ENCODE measurements at places on chromosomes 2 and 18.

DNA sequence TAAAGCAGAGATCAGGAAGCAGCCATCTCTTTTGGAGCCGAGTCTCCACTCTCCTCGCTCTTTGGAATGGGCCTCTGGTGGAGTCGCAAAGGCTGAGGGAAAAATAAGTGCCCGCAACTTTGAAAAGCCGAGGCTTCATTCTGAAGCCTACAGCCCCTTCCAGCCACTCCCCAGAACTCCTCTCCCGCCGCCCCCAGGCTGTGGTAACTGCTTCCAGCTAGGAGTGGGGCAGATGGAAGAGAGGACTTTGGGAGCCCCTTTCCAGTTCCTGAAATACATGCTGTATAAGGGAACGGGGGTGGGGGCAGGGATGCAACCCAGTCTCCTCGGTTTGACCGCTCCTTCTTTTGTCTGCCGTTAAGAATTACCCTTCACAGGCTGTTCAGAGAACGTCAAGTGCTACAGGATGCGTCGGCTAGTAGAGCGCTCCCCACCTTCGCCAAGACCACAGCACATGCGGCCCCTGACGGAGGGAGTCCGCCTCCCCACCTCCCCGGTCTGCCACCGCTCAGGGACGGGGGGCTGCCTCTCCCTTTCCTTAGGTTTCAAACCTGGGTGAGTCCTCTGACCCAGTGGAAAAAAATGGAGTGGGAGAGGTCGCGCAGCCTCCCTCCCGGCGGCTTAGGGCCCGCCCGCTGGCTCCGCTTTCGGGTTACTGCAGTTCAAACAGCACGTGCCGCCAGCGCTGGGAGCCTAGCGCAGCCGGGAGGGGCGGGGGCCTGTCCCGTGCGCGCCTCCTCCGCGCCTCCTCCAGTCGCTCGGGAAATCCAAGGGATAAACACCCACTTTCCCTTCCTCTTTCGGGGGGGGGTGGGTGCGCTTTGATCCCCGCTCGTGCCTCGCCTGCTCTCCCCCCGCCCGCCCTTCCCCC, 4.9 kb downstream of the CYP26B1 start:
- H3K4me1 ChIP-seq = peaks cover 3% of the 10 kb centered on the region
- H3K36me3 ChIP-seq = no peaks in the 10 kb centered on the region
- no peak for DNase-seq
- peaks cover 38% of the 10 kb centered on the region for H3K27me3 ChIP-seq

DNA sequence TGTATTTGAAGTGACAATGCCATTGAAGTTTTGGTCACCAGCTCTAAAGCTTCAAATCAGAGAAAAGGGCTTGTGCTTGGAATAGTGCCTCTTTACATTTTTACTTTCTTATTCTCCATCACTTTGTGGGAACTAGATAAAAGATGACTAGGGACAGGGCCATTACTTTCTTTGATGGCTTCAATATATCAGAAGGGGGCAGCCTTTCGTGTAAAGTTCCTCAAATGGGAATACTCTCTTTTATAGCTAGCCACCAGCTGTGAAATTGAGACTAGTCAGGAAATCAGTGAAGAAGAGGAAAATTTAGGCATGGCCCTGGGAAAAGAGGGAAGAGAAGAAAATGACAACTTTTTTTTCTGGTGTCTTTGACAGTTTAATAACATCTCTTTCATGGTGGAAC, 242.5 kb downstream of the DCC start:
- no peak overlapping the region for H3K4me3 ChIP-seq
- no peak for DNase-seq
- H3K27me3 ChIP-seq = no peaks in the 10 kb centered on the region

- DNase-seq = no peak
- H3K36me3 ChIP-seq = no peaks in the 10 kb centered on the region
- no peaks in the 10 kb centered on the region for H3K4me1 ChIP-seq
- no peak overlapping the region for H3K4me3 ChIP-seq
- H3K27ac ChIP-seq = no peak overlapping the region
Observed at GRCh38 chr2:177188482-177189469, 23.8 kb upstream of the HNRNPA3 start.

DNA sequence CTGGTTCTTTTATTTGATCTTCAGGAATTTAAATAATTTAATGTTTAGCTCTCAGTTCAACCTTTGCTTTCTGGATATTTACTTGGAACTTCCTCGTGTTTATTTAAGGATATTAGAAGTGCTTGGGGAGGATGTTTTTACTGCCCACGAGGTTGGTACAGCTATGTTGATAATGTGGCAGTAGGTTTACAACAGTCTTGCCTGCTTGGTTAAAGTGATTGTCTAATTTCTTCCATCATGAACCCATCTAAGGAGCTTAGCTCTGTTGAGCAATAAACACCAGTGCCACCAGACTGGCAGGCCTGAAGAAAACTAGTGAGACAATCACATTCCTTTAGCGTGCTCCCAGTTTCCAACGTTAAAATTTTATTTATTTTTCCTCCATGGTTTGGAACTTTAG, 94.5 kb downstream of the ICOS start:
- DNase-seq = no peak
- H3K4me1 ChIP-seq = no peaks in the 10 kb centered on the region
- no peak overlapping the region for H3K4me3 ChIP-seq
- no peak overlapping the region for H3K27ac ChIP-seq
- no peaks in the 10 kb centered on the region for H3K27me3 ChIP-seq

- H3K27ac ChIP-seq = no peak overlapping the region
- no peaks in the 10 kb centered on the region for H3K4me1 ChIP-seq
- DNase-seq = no peak
- no peak overlapping the region for H3K4me3 ChIP-seq
Observed at GRCh38 chr2:62424899-62425298, 81.1 kb downstream of the TMEM17 start.

DNA sequence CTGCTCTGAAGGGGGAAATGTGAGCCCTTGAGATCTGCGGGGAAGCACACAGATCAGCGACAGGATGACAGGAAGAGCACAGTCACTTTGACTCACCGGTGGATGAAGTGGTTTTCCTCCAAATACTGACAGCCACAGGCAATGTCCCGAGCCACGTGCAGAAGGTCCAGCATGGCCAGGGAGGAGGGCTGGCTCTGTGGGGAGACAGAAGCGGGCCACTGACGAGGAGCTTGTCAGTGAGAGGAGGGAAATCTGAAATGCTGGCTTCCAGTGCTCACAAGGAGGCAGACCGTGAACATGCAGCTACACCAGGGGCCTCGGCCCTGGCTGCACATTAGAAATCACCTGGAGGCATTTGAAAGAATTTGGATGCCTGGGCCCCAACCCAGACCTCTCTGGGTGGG, 98.7 kb downstream of the CLIP4 start:
- no peak overlapping the region for H3K27ac ChIP-seq
- no peaks in the 10 kb centered on the region for H3K4me1 ChIP-seq
- H3K27me3 ChIP-seq = no peaks in the 10 kb centered on the region
- H3K36me3 ChIP-seq = no peaks in the 10 kb centered on the region
- peak; percentile 20 for DNase-seq
- no peak overlapping the region for H3K4me3 ChIP-seq

- H3K27me3 ChIP-seq = no peaks in the 10 kb centered on the region
- no peak overlapping the region for H3K4me3 ChIP-seq
- no peaks in the 10 kb centered on the region for H3K4me1 ChIP-seq
- H3K36me3 ChIP-seq = no peaks in the 10 kb centered on the region
Observed at GRCh38 chr2:228871012-228871411, 400.1 kb downstream of the PID1 start.

DNA sequence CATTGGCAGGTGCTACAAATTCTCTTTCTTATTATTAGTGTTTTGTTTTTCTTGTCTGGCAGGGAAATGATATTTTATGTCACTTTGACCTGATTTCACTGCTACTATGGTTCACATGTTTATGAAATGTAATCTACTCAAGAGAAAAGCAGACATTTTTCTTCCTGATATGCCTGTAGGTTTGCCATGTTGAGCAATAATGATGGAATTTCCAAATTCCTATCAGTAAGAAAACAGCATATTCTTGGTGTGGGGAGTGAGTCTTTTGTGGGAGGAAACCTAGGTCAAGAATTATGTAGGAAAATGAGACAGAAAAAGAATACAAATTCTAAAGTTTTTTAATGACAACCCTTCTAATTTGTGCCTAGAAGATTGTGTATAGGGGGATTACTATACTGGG, 356.4 kb downstream of the SLC4A3 start:
- H3K27me3 ChIP-seq = no peaks in the 10 kb centered on the region
- no peak for DNase-seq
- H3K27ac ChIP-seq = no peak overlapping the region
- no peaks in the 10 kb centered on the region for H3K4me1 ChIP-seq
- H3K36me3 ChIP-seq = no peaks in the 10 kb centered on the region

- peak; percentile 94 for DNase-seq
- peak overlapping the region; percentile 91 for H3K27ac ChIP-seq
- peaks cover 43% of the 10 kb centered on the region for H3K4me1 ChIP-seq
Observed at GRCh38 chr2:69177785-69178636, 165.0 kb downstream of the ANTXR1 start.

DNA sequence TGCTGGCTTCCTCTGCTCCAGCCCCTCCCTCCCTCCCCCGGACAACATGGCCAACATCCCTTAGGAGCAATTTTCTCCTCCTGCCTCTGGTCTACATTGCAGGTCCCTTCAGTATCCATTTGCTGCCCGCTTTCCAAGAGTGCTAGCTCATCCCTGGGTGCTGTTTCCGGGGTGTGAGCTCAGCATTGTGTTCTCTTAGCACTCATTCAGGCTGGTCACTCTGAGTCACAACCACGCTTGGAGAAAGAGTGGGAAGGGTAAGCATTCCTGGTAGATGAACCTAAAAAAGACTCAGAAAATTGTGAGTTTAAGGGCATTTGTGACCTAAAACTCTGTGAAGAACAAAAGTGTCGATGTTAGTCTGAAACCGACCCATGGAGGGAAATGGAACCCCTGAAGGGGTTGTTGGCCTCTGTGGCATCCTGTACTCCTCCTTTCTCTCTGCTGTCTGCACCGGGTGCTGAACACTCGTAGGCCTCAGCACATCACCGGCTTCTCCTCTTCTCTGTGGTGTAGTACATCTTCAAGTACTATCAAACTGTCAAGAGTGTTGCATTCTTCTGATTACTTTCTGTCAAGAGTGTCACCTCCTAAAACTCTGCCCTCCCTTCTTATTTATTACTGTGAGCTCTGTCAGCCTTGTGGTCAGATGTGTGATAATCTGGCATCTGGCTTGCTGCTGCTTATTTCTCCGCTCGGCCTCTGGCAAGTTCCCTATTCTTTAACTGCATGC, 73.0 kb downstream of the CTNNA2 start:
- no peak for DNase-seq
- H3K36me3 ChIP-seq = no peaks in the 10 kb centered on the region
- no peak overlapping the region for H3K4me3 ChIP-seq
- no peaks in the 10 kb centered on the region for H3K27me3 ChIP-seq
- H3K27ac ChIP-seq = no peak overlapping the region

DNA sequence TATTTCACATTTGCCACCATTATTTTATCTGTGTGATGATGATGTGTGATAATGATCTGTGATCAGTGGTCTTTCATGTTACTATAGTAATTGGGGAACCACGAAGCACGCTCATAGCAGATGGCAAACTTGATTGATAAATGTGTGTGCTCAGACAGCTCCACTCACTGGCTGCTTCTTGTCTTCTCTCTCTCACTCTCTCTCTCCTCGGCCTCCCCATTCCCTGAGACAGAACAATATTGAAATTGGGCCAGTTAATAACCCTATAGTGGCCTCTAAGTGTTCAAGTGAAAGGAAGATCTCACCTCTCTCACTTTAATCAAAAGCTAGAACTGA, 60.7 kb upstream of the RAPGEF4 start:
- no peaks in the 10 kb centered on the region for H3K4me1 ChIP-seq
- no peaks in the 10 kb centered on the region for H3K36me3 ChIP-seq
- no peak overlapping the region for H3K27ac ChIP-seq
- H3K4me3 ChIP-seq = no peak overlapping the region
- H3K27me3 ChIP-seq = no peaks in the 10 kb centered on the region
- no peak for DNase-seq

DNA sequence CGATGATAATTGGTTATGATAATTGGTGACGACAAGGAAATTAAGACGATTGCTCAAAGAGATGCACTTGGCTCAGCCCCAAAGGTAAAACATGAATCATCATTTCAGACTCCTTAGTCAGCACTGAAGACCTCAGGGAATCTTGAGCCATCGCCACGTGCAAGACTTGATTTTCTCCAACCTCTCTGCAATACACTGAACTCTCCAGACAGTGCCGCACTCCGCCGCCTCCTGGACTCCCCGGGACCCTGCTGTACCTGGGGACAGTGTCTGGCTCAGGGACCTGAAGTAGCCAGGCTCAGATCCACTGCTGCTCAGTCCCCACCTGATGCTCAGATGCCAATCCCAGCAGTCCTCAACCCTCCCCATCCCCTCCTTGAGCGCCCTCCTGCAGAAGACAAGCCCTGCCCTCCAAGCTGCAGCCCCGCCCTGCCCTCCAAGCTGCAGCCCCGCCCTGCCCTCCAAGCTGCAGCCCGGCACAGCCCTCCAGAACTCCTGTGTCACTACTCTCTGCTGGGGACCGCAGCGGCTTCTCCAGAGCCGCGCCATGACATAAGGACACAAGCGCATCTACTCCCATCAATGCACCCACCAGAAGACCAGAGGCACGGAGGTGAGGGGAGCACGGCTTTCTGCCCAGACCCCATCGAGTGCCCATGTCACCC, 1.1 kb downstream of the TMEM18 start:
- peaks cover 17% of the 10 kb centered on the region for H3K36me3 ChIP-seq
- peaks cover 24% of the 10 kb centered on the region for H3K4me1 ChIP-seq
- DNase-seq = peak; percentile 64
- H3K27me3 ChIP-seq = no peaks in the 10 kb centered on the region

DNA sequence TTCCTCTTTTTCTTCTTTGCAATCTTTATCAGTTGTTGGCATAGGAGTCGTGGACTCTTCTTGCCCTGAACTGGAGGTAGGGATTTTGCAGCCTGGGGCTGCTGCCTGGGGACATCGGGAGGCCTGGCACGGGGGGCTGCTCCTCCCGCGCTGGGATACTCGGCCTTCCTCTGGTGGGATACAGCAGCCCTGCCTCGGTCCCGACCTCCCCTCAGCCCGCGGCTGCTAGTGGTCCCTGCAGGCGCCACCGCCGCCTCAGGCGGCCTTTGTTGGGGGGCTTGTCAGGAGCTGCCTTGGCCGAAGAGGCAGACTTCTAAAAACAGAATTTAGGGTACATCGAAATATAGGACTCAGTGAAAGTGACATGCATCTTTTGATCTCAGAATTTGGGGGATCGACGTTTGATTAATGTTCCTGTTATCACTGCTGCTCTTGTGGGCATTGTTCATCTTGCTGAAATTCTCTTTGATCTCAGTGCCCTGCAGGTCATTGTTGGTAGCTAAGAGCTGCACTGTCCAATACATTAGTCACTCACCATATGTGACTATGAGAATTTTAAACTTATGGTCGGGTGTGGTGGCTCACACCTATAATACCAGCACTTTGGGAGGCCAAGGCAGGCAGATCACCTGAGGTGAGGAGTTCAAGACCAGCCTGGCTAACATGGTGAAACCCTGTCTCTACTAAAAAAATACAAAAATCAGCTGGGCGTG, 16.3 kb downstream of the POLR2D start:
- peaks cover 20% of the 10 kb centered on the region for H3K36me3 ChIP-seq
- no peak for DNase-seq
- H3K27ac ChIP-seq = no peak overlapping the region
- no peaks in the 10 kb centered on the region for H3K4me1 ChIP-seq
